ENCODE measurements at places on chromosomes 6 and 20. TPM values are rescaled to one million over a fixed set of nuclear protein-coding genes. Genes with fewer than 3 reads are reported as not detected.

DNA sequence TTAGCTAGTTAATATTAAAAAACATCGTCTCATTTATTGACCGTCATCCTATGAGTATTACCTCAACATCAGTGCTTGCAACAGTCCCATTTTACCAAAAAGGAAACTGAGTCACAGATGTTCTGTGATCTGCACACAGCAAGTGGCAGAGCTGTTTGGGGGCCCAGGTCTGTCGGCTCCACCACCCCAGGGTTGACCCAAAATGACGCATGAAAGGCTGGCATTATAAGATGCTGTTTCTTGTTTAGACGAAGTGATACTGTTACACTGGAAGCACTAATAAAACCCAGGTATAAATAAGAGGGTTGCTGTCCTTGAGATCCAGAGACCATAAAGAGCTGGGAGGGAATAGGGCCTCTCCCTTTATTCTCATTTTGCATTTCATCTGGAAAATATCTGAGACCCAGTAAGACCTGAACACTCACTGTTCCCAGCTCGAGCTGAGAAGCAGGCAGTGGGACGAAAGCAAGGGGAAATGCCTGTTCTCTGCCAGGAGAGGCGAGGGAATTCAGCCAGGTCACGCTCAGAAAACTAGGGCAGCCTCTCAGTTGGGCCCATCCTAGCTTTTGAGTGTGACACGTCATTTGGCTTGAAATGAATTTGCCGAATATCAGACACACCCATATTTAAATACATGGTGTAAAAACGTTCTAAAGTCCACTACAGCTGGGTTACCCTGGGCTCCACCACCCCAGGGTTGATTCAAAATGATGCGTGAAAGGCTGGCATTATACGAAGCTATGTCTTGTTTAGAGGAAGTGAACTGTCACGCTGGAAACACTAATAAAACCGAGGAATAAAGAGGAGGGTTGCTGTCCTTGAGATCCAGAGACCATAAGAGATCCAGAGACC, 1.4 kb upstream of the MICAL1 start:
- DNase-seq: peak; percentile 96

GRCh38 chr20:9081423-9081966, 12.6 kb downstream of the PLCB4 start:
- DNase-seq: no peak

Gene CUTA
- 522 TPM for total RNA-seq

DNA sequence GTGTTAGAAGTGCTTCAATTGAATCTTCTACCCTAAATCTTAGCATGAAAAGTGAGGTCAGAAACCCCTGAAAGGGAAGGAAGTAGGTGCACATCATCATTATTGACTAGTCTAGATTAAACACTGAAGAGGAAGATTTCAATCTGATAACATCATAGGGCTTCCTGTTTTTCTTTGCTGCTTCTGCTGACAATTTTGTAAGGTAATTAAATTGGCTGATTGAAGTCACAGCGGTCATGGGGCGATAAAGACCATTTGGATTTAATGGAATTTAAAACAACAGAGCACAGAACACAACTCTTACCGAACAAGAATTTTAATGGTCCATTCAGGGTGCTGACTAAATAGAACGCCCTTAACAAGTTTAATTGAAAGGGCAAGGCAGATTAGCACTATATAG, 11.3 kb downstream of the GRIK2 start:
- DNase-seq: no peak

GRCh38 chr6:157013649-157014304, 236.6 kb downstream of the ARID1B start:
- no peak for DNase-seq

Gene TFAP2B
- under 0.01 TPM for total RNA-seq

Gene BIRC7
- total RNA-seq: 0.25 TPM

DNA sequence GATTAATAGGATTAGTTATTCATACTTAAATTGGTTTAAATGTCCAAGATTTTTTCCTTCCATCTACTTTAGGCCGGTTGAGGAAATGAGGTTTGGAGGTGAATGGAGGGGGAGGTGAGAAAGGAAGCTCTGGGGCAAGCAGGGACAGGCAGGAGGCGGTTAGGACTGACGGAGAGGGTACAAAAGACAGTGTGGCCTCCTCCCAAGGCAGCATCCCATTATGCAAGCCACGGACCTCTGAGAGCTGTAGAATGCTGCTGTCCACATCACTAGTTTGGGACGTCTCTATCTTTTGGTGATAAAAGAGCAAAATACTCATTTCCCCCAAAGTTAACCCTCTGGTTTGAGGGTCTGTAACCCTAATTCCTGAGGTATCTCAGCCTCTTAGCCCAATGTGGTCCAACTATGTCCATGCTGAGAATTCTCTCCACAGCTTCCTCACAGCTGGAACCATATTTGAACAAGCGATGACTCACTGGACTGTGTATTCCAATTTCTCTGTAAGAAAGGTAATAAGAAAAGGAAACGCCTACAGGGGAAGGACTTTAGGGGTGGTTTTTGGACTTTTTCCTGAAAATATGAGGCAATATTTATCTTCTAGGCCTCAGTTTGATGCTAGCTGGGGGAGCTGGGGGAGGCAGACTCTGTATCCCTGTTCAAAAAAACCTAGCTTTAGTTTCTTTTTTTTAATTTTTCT, 172.2 kb downstream of the TFAP2B start:
- peak; percentile 4 for DNase-seq

- DNase-seq: no peak
Measured at GRCh38 chr6:129262661-129263060, 379.7 kb downstream of the LAMA2 start.

- no peak for DNase-seq
Measured at GRCh38 chr20:21873291-21873690, 167.8 kb downstream of the PAX1 start.

Gene SPAG4
- total RNA-seq: 4.7 TPM

GRCh38 chr6:15234068-15234758, 11.7 kb upstream of the JARID2 start:
- DNase-seq: no peak
